ENCODE measurements at places on chromosomes 1 and 21.

DNA sequence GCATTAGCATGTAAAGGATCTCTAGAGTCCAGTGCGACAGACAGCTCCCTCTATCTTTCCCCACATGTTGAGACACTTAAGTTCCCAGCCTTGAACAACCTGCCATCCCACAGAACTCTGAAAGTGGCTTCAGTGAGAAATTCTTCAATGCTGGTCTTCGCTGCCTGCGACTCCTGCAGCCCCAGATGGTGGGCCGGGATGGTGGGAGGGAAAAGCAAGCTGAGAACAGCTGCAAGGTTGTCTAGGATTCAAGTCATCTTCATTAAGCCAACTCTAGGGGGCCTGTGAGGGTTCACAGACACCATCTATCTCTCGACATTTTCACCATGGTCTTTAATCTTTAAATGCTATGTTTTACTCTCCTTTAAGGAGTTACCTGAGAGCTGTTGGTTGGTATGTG lies 185.5 kb upstream of the C1orf174 start:
- DNase-seq, result no peak

DNA sequence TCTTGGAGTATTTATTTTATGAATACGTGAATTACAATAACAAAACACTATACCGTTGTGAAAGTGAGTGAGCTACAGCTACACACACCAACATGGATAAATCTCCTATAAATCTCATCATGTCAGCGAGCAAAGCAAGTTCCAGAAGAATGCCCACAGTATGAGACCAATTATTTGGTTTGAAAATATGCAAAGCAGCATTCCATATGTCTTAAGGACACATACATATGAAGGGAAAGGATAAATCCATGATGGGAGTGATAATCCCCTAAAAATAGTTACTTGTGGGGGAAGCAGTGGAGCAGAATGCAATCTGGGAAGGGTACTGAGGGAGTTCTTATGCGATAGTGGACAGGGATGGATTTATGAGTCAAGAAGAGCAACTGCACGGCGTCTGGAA lies 261.3 kb downstream of the DISC1 start:
- peak; percentile 74 for DNase-seq

DNA sequence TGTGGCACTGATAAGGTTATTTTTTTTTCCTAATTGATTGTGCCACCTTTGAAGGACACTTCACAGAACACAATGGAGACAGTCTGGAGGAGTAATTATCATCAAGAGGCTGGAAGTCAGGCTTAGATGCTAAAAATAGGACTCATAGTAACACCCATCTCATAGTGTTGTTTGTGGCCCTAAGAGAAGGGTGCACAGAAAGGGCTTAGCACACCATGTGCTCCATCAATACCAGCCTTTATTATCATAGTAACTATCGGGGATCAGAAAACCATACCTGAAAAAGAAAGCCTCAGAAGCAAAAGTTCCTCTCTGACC lies 11.9 kb downstream of the NIPAL3 start:
- DNase-seq, result no peak

DNA sequence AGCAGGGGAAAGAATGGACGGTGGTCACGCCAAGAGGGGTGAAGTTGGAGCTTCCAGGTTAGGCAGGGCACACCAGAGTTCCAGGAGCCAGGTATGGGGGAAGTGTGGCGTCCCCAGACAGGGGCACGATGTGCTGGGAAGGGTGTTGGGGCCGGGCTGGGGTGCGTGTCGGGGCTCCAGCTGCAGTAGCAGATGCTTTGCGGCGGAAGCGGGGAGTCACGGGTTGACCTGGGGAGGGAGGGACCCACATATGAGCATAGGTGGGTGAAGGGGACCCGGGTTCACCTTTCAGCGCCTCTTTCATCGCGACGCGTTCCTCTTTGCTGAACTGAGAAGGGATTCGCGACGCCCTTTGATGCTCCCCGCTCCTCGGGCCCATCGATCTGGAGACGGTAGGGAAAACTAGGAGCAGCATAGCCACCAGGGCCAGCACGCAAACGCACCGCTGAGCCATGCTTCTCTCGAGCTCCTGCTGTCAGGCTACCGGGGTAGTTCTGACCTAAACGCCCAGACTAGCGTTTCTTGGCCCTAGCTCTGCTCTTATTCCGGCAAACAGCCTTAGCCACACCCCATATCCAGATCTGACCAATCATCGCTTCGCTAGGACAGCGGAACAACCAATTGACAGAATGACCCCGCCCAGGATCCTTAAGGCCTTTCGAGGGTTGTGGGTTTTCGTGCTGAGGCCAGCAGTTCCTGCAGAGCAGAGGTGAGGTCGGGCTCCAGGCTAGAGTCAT lies at the start of gene PM20D1:
Gene PM20D1, minus strand, starts transcription at position 514 of the 737 bp plus-strand sequence. Its CDS starts 60 bp downstream, at position 454.
- DNase-seq, result peak; percentile 21

DNA sequence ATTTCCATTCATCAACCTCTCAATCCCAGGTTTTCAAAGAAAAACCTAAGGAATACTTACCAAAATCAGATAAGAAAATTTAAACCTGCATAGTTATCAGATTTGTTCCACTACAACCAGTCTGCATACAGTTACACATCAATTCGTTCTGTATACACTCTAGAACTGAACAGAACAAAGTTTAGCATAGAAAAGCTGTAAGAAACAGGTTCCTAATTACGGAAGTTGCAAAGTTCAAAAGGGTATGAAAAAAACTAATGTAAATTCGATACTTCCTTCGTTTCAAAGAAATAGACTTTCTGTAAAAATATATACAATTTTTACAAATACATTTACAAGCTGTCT lies 3.1 kb downstream of the MCL1 start:
- DNase-seq, result no peak

DNA sequence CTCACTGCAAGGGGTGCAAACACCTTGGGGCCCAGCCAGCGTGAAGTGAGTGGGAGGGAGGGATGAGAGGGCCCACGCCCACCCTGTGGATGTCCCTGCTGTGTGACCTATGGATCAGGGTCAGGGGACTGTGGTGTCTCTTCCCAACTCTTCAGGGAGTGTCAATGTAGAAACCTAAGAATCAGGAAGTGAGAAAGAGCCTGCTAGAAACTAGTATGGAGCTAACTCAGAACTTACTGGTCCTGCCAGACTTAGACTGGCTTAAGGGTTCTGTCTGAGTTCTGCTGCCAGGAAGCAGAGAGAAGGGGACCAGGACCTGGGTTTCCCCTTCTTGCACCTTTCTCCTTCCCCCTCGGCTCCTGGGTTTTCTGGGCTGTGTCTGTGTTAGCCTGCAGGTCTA lies 1.8 kb upstream of the IL10 start:
- no peak for DNase-seq

GRCh38 chr1:98898940-98899339 lies 105.7 kb downstream of the PLPPR5 start:
- DNase-seq, result peak; percentile 21

DNA sequence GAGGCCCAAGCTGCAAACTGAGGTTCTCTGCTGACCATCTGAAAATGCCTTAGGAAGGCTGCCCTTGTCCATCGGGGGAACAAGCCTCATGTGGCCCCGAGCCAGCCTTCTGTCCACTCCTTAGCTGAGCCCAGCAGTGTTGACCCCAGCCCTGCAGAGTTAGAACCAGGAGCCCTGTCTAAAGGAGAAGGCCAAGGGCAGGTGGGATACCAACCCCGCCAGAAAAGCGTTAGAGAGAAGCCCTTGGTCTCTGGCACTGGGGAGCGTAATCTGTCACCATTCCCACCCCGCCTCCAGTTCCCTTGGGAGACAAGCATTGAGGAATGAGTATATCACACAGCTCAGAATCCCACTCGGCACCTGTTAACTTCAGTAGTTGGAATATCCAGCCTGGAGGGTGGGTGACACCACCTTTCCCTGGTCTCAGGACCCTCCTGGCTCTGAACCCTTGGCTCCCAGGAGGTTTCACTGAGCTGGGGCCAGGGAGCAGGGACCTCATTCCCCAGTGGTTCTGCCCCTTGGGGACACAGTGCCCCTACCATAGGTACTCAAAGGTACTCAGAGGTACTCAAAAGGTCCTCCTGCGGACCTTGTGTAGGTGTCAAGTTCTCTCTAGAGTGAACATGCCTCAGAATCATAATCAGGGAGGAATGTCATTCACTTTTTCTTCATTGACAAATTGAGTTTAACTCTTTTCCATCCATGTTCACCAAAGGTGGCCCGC lies 16.4 kb downstream of the ETS2 start:
- DNase-seq, result no peak

- no peak for DNase-seq
Measured at GRCh38 chr1:75514270-75514669, 96.6 kb downstream of the SLC44A5 start.

DNA sequence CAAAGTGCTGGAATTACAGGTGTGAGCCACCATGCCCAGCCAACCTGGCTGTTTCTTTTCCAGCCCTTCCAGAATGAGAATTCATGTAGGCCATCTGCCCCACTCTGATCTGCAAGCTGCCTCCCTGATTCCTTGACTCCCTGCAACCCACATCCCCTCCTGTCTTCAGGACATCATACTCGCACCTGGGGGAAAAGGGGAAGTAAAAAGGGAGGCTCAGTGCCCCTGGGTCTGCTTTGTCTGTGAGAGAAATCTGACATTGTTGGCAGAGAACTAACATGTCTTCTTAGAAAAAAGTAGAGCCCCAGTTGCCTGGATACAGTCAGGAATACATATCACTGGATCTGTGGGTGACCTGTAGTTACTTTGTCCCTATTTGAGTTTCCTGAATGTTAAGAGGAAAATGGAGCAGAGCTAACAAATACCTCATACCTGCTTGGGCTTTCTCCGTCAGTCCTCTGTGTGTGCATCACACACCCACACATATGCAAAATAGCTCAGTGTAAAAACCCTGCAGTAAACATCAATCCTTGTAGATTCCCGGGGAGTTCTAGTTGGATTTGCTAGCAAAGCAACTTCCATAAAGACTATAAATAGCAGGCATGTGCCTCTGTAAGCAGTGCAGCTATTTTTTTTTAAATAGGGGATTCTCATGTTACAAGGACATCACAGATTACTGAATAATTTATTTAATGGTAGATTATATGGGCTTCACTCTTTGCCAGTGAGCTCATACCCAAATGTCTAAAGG lies 62.9 kb downstream of the TEX35 start:
- peak; percentile 8 for DNase-seq

Data from fibroblast of skin of right quadriceps (primary cell).